Endothelial cell of umbilical vein (primary cell): ENCODE measurements at places on chromosomes 2 and 18.

GRCh38 chr2:126912201-126912600 lies 13.5 kb downstream of the TEX51 start:
- H3K27me3 ChIP-seq = no peaks in the 10 kb centered on the region
- H3K4me3 ChIP-seq = no peak overlapping the region
- no peaks in the 10 kb centered on the region for H3K36me3 ChIP-seq
- H3K4me1 ChIP-seq = no peaks in the 10 kb centered on the region

- H3K27ac ChIP-seq = no peak overlapping the region
- no peaks in the 10 kb centered on the region for H3K36me3 ChIP-seq
- no peaks in the 10 kb centered on the region for H3K27me3 ChIP-seq
- H3K4me1 ChIP-seq = no peaks in the 10 kb centered on the region
- no peak overlapping the region for H3K4me3 ChIP-seq
- no peak for DNase-seq
Observed at GRCh38 chr18:48300463-48300961, 108.7 kb downstream of the ZBTB7C start.

GRCh38 chr2:9697909-9698308 lies 67.1 kb upstream of the YWHAQ start:
- no peak for DNase-seq
- no peaks in the 10 kb centered on the region for H3K4me1 ChIP-seq
- H3K27ac ChIP-seq = no peak overlapping the region
- no peaks in the 10 kb centered on the region for H3K36me3 ChIP-seq

GRCh38 chr2:191593622-191594385 lies 84.1 kb upstream of the NABP1 start:
- H3K36me3 ChIP-seq = no peaks in the 10 kb centered on the region
- DNase-seq = no peak
- no peak overlapping the region for H3K4me3 ChIP-seq
- no peaks in the 10 kb centered on the region for H3K27me3 ChIP-seq
- no peak overlapping the region for H3K27ac ChIP-seq

GRCh38 chr18:28831476-28831875 lies 654.5 kb upstream of the CDH2 start:
- H3K27me3 ChIP-seq = no peaks in the 10 kb centered on the region
- no peak for DNase-seq
- H3K4me3 ChIP-seq = no peak overlapping the region
- no peaks in the 10 kb centered on the region for H3K36me3 ChIP-seq
- no peaks in the 10 kb centered on the region for H3K4me1 ChIP-seq

GRCh38 chr18:74242438-74243096 lies 49.2 kb downstream of the CYB5A start:
- H3K4me1 ChIP-seq = no peaks in the 10 kb centered on the region
- H3K27me3 ChIP-seq = no peaks in the 10 kb centered on the region
- H3K4me3 ChIP-seq = no peak overlapping the region
- no peak overlapping the region for H3K27ac ChIP-seq
- no peak for DNase-seq

DNA sequence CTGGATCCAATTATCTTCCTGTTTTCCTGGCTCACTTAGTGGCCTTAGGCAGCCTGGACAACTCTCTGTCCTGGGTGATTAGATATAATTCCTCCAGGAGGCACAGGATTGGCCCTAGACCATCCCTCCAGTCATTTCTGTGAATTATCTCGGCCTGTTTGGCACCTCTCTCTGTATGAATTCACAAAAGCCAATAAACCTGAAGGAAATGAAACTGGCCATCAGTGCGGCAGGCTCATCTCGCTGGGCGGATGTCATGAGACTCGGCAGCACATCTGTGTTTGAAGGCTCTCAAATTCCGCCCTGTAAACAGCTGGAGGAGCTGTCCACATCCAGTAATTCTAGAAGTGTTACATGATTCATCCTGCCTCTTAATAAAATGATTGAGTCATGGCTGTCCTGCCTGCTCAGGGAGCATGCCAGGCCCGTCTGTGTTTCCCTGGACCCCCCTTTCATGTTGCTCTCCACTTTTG lies 38.6 kb downstream of the ACOXL start:
- no peak for DNase-seq
- no peaks in the 10 kb centered on the region for H3K36me3 ChIP-seq
- H3K27ac ChIP-seq = no peak overlapping the region
- no peak overlapping the region for H3K4me3 ChIP-seq

DNA sequence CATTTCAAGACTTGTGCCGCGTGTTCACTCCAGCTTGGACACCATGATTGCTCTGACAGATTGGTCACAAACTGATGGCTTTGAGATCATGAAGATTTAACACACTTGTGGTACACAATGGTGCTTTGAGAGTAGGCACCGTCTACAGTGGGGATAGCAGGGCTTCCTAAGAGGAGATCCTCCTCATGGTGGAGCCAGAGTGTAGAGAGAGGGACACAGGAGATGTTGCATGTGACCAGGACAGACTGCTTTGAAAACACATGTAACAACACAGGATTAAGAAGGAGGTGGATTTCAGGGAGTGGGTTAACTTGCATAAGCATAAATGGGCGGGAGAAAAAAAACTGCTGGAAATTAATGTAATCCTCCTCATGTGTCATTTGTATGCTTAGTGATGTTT lies 95.7 kb upstream of the LINC00305 start:
- H3K4me3 ChIP-seq = no peak overlapping the region
- DNase-seq = peak; percentile 21
- H3K4me1 ChIP-seq = no peaks in the 10 kb centered on the region
- H3K27ac ChIP-seq = no peak overlapping the region
- no peaks in the 10 kb centered on the region for H3K36me3 ChIP-seq

- H3K27ac ChIP-seq = peak overlapping the region; percentile 84
- DNase-seq = peak; percentile 90
- peaks cover 67% of the 10 kb centered on the region for H3K4me1 ChIP-seq
- no peaks in the 10 kb centered on the region for H3K27me3 ChIP-seq
- peaks cover 52% of the 10 kb centered on the region for H3K36me3 ChIP-seq
Observed at GRCh38 chr2:105380432-105381100, 18.3 kb downstream of the FHL2 start.

DNA sequence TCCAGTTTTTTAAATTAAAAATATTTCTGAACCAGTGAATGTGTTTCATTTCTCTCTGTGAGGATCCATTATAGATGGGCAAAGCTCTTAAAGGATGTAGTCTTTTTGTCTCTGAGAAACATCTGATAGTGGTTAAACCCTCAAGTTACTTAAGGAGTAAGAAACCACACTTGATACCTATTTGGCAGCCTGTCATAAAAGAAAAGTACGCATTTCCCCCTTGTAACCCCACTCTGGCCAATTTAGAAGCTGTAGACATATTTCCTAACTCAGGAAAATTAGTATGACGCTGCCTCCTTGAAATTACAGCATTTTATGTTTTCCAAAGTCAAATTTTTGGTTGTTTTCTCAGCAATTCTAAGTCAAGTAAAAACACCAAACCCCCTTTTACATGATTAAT lies 2.0 kb downstream of the STAT4 start:
- no peak overlapping the region for H3K27ac ChIP-seq
- H3K36me3 ChIP-seq = no peaks in the 10 kb centered on the region
- H3K27me3 ChIP-seq = peaks cover 3% of the 10 kb centered on the region
- no peaks in the 10 kb centered on the region for H3K4me1 ChIP-seq
- no peak for DNase-seq

DNA sequence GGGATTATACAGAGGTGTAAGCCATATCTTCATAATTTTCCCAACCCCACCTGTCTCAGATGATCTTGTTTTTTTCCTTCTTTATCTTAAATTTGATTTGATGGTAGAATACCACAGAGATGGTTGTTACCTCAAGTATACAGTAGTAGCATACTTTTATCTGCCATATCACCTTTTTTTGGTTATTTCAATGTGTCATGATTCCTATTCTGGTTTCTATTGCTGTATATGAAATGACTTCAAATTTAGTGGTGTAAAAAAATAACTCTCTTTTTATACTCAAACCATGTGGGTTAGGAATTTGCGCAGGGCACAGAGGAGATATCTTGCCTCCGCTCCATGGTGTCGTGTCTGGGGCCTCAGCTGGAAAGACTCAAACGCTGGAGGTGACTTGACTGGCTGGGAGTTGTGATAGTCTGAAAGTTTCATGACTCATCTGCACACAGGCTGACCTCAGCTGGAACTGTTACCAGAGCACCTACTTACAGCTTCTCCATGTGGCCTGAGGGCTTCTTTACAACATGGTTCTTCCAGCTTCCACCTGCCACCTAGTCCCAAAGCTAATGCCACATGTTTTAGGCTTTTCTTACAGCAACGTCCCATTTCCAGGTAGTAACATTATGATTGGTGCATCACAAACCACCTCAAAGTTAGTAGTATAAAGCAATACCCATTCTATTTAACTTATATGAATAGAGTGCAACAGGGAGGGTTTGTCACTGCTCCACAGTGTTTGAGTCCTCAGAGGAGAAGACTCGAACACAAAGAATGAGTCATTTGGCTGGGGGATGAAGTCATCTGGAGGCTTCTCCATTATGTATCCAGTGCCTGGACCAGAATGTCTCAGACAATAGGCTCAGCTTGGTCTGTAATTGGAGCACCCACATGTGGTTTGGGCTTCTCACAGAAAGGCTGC lies 82.3 kb upstream of the XPO1 start:
- peaks cover 4% of the 10 kb centered on the region for H3K27me3 ChIP-seq
- H3K4me1 ChIP-seq = no peaks in the 10 kb centered on the region

DNA sequence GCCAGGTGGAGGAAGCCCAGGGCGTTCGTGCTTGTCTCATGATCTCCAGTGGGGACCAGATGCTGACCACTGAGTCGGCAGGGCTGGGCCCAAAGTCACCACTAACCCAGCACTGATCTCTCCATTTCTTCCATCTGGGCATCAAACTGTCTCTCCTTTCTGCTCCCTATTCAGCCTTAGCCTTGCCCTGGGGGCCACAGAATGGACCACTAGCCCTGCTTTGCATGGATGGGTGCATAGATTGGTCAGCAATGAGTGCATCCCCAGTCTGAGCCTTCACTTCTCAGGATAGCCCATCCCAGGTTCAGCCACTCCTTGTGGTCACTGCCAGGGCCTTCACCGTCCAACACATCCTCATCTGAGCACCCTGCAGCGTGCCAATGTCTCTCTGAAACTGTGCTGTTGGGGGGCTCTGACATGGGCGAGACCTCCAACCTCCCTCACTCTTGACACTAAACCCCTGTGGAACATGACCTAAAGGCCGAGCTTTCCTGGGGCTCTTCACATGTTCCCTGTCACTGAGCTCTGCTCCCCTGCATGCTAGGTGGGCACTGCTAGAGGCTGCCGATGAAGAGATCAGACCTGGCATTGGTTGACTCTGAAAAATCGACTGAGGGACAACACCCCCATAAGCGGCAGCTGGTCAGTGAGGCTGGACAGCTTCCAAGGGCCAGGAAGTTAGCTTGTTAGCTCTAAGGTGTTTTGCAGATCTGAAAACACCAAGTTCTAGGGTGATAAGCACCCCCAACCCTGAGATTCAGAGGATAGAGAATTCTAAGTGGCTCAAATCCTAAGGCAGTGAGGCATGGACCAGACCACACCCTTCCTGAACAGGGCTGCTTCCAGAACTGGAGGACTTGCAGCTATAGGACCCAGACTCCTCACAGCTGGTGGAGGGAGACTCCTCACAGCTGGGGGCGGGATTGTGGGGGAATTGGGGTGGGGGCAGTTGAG lies 61.7 kb downstream of the HS1BP3 start:
- no peak overlapping the region for H3K27ac ChIP-seq
- DNase-seq = no peak
- H3K4me1 ChIP-seq = peaks cover 22% of the 10 kb centered on the region
- H3K36me3 ChIP-seq = no peaks in the 10 kb centered on the region
- H3K27me3 ChIP-seq = no peaks in the 10 kb centered on the region

GRCh38 chr2:13522096-13522495 lies 805.4 kb downstream of the TRIB2 start:
- H3K4me1 ChIP-seq = no peaks in the 10 kb centered on the region
- H3K27ac ChIP-seq = no peak overlapping the region
- no peaks in the 10 kb centered on the region for H3K27me3 ChIP-seq
- H3K4me3 ChIP-seq = no peak overlapping the region
- H3K36me3 ChIP-seq = no peaks in the 10 kb centered on the region

DNA sequence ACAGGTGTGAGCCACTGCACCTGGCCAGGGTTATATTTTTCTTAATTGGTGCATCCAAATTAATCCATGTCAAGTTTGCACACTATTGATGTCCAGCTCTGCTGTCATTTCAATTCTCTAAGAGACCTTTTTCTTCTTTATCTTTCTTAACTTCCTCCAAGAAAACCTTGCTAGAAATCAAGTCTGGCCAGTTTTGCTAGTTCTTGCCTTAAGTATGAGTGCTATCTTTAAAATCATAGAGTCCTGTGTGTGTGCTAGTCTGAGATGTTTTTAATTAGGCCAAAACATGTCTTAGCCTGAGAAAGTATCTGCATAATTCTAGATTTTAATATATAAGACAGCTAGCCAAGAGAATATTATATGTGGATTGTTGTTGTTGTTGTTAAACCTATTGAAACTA lies 56.2 kb upstream of the SLC39A10 start:
- H3K27ac ChIP-seq = no peak overlapping the region
- H3K4me3 ChIP-seq = no peak overlapping the region
- H3K27me3 ChIP-seq = no peaks in the 10 kb centered on the region
- no peaks in the 10 kb centered on the region for H3K4me1 ChIP-seq

DNA sequence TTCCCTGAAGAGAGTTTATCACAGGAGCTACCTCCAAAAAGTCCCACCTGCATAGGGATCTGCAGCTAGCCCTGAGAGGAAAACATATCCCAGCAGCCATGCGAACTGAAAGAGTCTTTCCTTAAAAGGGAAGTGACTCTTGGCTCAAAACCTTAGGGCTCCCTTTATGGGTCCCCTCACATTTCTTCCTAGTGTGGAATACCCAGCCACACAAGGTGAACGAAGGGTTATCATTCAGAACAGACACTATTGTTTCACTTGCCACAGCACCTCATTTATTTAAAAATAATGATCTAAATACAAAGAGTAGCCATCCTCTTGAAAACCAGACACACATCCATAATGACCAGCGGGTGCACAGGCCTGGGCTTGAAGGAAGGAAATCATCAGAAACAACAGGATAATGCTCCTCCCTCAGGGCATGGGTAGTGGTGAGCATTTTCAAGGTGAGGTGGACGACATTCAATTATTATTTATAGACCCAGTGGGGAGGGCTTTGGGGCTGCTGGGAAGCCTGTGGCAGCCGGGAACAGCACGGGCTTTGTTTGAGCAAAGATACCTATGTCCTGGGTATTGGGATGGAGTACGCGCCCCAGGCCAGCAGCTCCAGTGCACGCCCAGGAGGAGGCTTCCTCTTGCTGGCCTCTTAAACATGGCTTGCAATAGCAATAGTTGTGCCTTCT lies 119.0 kb upstream of the ITGA6 start:
- peak; percentile 83 for DNase-seq
- H3K36me3 ChIP-seq = no peaks in the 10 kb centered on the region
- H3K27me3 ChIP-seq = no peaks in the 10 kb centered on the region

DNA sequence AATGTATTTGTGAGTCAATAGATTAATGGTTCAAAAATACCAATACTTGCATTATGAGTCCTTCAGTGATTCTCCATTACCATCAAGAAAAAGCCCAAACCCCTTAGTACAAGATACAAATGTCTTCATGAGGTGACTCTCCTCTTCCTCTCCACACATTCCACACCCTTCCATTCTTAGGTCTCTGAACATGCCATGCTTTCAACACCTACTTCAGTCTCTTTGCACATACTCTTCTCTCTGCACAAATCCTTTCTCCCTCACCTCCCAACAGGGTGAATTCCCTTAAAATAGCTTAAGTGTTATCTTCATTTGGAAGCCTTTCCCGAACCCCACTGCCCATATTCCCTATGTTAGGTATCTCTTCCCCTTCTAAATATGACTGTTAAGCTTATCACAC lies 131.9 kb downstream of the ERBB4 start:
- H3K27ac ChIP-seq = no peak overlapping the region
- DNase-seq = no peak
- H3K36me3 ChIP-seq = no peaks in the 10 kb centered on the region
- no peak overlapping the region for H3K4me3 ChIP-seq
